IPS DF 19.7 (cell line): ENCODE measurements at places on chromosomes 2 and 18.

- DNase-seq: peak; percentile 54
Measured at GRCh38 chr2:73920577-73921545, 5.8 kb upstream of the DGUOK start.

DNA sequence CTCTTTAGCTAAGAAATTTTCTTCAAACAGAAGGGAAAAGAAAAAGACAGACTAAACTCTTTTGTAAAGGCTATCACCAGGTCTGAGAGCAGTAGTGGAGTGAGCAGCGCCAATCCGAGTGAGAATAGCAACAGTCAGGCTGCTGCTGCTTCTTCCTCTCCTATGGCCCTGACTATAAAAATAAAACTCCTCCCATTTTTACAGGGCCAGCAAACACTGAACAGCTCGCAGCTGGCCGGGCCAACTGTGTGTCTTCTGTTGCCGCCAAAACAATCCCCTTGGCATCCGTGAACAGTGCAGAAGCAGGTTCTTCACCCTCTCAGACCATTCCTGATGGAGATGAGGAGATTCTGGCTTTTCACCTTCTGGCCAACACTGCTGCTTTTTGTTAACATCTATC is 124.5 kb downstream of the CNTNAP5 start:
- DNase-seq: no peak

GRCh38 chr2:29326926-29327325 is 211.7 kb downstream of the CLIP4 start:
- no peak for DNase-seq

DNA sequence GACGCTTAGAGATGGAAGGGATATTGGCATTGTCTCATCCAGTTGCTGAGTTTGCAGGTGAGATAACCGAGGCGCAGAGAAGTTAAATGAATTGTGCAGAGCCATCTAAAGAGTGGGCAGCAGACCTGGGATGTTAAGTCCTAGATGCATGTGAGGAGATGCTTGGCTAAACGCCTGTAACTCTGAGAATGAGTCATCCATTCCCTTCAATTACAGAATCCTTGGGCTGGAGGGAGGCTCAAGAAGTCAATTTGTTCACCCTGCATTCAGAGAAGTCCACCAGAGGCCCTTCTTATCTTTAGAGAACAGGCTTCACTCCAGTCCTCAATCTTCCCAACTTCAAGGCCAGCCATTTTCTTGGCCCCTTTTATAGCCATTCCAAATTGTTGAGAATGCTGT is 1.6 kb downstream of the EHD3 start:
- DNase-seq: no peak

DNA sequence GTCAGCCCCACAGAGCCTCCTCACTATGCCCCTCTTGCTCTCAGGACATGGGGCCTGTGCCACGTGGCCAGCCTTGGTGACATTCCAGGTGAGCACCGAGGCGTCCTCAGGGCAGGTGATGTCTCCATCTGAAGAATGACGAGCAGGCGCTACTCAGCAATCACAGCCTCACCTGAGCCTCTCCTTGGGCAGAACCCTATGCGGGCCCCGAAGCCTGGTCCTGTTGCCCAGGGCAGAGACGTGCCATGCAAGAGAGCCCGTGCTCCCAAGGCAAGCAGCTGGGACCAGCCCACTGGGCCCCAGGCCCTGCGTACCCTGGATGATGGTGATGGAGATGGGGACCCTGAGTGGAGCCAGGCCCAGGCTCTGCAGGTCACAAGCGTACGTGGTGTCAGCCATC is 32.5 kb upstream of the SELENOI start:
- no peak for DNase-seq

GRCh38 chr2:113847144-113847543 is 42.7 kb upstream of the ACTR3 start:
- no peak for DNase-seq

GRCh38 chr18:76405681-76406356 is 89.2 kb downstream of the ZNF516 start:
- DNase-seq: peak; percentile 38

DNA sequence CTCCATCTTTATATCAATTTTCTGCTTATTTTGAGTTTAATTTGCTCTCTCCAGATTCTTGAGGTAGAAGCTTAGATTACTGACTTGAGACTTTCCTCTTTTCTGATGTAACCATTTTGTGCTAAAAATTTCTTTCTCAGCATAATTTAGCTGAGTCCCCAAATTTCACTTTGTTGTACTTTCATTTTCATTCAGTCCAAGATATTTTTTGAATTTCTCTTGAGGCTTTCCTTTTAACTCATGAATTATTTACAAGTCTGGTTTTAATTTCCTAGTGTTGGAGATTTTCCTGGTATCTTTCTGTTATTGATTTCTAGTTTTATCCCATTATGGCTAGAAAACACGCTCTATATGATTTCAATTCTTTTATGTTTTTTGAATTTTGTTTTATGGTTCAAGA is 144.7 kb upstream of the PGAP1 start:
- DNase-seq: no peak

DNA sequence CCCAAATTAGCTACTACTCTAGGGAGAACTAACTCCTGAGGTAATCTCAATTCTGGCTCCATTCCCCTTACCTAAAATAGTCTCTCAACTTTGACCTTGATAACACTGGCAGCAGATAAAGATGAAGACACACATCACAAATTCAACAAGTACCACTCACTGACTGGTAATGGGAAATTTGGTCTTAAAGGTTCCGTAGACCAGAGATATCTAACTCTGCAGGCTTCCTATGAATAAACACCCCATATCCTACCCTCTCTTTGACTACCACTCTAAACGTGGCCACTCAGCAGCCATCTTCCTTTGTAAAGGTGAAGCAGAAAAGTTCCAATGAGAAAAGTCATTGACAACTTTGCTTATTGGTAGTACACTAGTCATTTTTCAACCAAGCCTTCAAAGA is 38.6 kb upstream of the GALNT5 start:
- DNase-seq: no peak

DNA sequence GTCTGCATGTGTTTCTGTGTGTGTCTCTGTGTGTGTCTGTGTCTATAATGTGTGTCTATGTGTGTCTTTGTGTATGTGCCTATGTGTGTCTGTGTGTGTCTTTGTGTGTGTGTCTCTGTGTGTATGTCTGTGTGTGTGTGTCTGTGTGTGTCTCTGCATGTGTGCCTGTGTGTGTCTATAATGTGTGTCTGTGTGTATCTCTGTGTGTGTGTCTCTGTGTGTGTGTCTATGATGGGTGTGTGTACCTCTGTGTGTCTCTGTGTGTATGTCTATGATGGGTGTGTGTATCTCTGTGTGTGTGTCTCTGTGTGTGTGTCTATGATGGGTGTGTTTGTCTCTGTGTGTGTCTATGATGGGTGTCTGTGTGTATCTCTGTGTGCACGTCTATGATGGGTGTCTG is 126.2 kb upstream of the GPC1 start:
- DNase-seq: no peak

- DNase-seq: no peak
Measured at GRCh38 chr2:118611691-118612090, 235.8 kb downstream of the EN1 start.

- DNase-seq: no peak
Measured at GRCh38 chr2:127663566-127664064, 11.7 kb downstream of the LIMS2 start.

DNA sequence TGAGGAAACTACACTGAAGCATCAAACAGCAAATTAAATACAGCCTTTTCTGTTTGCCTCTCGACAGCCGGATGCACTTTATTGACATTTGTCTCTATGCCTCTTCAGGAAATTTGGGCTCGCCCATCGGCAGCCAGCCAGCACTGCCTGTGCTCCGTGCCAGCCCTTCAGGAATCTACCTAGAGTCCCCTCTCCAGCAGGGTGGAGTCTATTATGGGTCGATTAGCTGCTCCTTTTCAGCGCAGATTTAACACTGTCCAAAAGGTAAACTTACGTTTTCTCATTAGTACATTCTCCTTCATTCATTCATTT is 91.5 kb downstream of the MYCN start:
- DNase-seq: no peak

DNA sequence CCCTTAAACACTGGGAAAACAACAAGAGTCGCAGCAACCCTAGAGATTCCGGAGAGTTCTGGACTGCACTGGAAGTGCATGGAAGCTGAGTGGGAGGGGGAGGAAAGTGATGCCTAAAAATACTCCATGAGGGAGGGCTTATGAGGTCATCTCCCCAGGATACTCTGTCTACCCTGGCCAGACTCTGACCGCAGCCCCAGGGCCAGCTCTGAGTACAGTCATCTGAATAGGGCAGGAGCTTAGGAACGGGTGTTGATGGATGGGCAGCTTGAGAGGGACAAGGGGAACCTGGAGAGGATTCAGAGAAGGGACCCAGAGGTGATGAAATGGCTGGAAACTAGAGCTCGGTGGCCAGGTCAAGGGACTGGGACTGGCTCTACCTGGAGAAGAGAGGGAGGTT is 79.3 kb upstream of the IGFBP5 start:
- DNase-seq: no peak

- no peak for DNase-seq
Measured at GRCh38 chr2:159985656-159986055, 76.8 kb downstream of the PLA2R1 start.

DNA sequence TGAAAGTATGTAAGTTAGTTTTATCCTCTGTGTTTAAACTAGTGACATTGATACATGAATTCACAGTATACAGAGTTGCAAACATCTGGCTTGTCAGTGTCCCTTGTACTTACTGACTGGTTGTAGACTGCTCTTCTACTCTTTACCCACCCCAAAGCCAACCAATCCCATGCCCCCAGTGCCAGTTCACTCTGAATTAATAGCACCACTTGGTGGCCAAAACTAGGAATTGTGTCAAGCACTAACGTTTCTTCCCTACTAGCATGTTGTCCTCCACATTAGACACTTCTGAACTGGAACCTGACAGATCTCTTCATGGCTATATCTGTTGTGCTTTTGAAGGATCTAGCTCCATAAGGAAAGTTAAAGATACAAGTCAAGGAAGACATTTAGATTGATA is 27.2 kb upstream of the OTX1 start:
- no peak for DNase-seq

DNA sequence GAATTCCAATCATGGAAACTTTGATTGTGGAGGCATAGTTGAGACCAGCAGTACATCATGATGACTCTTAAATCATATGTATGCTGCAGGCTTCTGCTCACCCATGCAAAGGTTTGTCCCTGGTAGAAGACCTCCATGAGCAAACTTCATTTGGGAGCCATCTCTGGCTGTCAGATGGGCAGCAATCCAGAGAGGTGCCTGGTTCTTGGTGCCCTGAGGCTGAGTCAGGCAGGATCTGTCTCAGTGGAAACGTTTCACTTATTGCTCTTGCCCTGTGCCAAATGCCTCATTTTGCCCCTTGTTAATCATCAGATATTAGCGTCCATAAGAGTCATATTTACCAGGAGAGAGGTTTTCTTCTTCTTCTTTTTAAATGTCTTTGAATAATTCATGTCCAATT is 151.5 kb upstream of the CELF4 start:
- DNase-seq: no peak

- no peak for DNase-seq
Measured at GRCh38 chr2:208042041-208042440, 16.7 kb upstream of the PLEKHM3 start.

DNA sequence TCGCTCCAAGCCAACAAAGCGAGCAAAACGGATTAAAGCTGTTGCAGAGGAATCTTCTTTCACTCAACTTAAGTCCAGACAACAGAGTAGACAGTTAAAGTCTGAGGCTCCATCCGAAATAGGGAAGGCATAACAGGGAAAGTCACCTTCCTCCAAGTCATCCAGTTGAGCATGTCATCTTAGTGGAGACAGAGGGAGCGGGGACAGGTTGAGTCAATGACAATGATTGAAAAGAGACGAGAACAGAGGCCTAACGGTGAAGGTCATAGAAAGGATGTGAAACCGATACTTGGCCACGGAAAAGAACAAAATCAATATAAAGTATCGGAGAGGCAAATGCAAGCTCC is 455 bp downstream of the C18orf32 start:
- DNase-seq: no peak

GRCh38 chr2:46257476-46257875 is 39.7 kb upstream of the EPAS1 start:
- no peak for DNase-seq

GRCh38 chr2:7014174-7014640 is 97.0 kb downstream of the RNF144A start:
- DNase-seq: no peak

GRCh38 chr18:46257366-46257765 is 153.2 kb downstream of the HAUS1 start:
- no peak for DNase-seq

DNA sequence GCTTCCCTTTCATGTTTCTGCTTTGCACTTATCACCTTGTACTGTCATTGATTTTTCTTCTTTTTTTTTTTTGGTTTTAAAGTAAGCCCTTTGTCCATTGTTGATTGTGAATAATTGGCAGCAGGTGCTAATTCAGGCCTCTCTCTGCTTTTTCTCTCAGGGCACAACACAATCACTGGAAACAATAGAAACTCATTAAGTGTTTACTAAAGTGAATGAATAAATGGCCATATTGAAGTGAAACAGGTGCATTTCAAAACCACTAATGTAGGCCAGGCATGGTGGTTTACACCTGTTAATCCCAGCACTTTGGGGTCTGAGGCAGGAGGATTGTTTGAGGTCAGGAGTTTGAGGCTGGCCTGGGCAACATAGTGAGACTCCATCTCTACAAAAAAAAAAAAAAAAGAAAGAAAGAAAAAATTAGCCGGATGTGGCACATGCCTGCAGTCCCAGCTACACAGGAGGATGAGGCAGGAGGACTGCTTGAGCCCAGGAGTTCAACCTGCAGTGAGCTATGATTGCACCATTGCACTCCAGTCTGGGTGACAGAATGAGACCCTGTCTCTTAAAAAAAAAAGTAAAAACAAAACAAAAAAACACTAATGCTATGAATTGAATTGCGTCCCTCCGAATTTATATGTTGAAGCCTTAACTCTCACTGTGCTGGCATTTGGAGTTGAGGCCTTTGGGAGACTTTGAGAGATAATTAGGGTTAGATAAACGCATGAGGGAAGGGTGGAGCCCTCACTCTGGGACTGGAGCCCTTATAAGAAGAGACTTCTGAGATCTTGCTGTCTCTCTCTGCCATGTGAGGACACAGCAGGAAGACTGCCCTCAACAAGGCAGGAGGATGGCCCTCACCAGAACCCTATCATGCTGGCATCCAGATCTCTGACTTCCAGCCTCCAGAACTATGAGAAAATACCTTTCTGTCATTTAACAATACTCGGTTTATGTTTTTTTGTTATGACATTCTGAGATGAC is 19.9 kb downstream of the SLC38A11 start:
- no peak for DNase-seq

- DNase-seq: no peak
Measured at GRCh38 chr2:148817210-148817708, 57.8 kb upstream of the KIF5C start.

GRCh38 chr2:219595256-219595655 is 2.4 kb upstream of the STK11IP start:
- DNase-seq: no peak

- DNase-seq: no peak
Measured at GRCh38 chr2:143533846-143534245, 404.6 kb downstream of the ARHGAP15 start.
